ENCODE measurements at places on chromosomes 1 and 21.

DNA sequence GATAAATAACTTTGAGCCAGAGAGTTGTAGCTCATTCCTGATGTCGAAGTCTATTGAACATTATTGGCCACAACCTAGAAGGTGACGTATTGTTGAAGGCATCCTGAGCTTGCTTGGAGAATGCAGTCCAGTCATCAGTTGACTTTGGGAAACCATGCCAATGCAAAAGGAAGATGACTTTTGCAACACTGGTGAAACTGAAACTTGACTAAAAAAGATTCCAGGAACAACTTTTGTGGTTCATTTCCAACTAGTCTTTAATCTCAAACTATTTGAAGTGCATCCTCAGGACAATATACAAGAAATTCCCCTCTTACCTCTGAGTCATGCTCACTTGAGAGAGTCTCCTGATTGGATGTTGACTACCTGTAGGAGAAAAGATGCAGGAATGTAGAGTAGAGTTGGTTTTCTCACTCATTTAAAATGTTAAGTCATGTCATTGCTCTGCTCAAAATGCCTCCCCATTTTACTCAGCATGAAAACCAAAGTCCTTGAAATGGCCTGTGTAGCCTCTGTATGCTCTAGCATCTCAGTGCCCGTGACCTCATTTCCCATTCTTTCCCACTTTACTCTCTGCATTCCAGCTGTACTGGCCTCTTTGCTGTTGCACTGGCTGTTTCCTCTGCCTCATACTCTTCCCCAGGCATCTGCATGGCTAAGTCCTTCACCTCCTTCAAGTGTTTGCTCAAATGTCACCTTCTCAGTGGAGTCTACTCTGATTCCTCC lies 24.4 kb upstream of the LEPR start:
- DNase-seq: no peak

DNA sequence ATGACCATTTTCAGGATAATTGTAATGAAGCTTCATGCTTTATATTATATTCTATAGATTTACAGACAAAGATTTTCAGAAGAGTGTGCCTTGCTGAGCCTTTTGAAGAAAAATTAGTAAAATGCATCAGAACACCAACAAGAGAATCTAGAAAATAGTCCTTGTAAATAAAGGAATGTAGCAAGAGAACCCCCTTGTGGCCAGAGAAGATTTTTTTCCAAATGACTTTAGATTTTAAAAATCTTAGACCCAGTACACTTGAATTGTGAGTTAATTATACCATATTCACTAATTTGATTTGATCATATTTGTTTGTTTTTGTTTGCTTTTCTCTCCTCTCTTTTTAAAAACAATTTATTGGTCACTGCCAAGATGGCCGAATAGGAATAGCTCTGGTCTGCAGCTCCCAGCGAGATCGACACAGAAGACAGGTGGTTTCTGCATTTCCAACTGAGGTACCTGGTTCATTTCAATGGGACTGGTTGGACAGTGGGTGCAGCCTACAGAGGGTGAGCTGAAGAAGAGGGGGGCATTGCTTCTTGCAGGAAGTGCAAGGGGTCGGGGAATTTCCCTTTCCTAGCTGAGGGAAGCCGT lies 12.8 kb upstream of the IFI44L start:
- no peak for DNase-seq

DNA sequence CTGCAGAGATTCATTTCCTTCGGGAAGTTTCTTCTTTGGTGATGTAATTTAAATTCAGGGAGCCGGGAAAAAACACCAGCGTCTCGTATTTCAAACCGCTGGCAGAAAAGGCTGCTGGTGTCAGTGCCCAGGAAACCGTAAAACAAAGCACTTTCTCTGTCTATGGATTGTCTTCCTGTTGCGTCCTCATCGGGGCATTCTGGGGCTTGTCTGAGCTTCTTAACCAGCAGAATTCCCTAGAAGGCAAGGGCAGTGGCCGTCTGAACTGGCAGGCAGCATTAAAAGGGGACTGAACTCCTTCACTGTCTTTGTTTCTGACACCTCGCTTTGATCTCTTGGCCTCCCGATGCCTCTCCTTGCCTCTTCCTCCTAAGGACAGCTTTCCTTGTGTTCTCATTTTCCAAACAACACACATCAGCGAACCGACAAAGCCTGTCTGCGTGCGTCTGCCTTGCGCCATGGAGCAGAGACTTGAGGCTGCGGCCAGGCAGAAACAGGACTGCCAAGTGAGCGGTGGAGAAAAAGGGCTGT lies 391.6 kb upstream of the VAMP3 start:
- DNase-seq: no peak

GRCh38 chr21:39208624-39209333 lies 25.5 kb upstream of the PSMG1 start:
- DNase-seq: no peak

DNA sequence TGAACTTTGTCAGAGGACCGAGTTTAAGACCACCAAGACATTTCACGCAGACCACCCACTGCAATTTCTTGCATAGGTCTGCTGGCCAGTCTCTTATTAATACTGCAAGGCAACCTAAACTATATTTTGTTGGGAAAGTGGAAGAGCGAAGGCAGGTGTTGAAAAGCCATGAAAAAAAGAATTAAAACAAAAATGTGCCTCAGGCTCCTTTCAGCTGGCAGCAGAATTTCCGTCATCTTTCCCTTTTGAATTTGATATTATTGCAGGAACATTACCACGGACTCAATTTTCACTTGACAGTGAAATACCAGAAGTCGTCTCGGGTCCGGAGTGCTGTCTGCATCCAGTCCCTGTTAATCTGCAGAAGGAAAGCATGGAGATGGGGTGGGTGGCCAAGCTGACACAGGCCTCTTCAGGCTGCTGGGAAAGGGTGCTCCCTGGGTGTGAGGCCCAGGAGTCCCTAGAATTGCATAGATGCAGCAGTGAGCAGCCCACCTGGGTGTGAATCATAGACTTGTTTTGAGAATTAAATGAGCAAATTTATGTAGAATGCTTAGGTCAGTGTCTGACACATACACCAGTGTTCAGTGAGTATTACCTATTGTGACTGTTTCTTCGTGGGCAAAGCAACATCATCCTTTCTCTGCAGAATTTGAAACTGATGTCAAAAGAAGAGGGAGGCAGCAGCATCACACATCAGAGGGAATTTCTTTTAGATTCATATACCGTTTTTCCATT lies 150.7 kb downstream of the PBX1 start:
- DNase-seq: no peak

GRCh38 chr1:41957568-41957967 lies 38.8 kb upstream of the HIVEP3 start:
- DNase-seq: no peak

GRCh38 chr1:43812579-43812978 lies 105.2 kb downstream of the ST3GAL3 start:
- DNase-seq: no peak

DNA sequence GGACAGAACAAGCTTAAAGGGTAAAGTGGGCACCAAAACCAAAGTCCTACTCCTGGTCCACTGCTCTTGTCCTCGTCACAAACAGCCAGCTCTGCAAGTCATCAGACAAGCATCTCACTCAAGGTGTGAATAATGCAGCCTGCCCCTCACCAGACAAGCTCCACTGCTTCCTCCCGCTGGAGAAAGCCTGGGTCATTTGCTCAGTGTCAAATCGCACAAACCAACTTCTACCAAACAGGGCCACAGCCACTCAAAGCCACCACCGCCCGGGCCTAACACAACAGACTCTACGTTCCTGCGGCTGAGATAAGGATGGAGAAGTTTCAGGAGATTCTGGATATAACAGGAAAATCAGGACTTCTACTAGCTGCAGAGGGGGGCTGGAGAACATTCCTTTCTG lies 3.3 kb downstream of the SSBP3 start:
- DNase-seq: no peak

All from left ventricle myocardium superior (tissue), 1 donor.